ENCODE measurements at places on chromosomes 7 and 10.

- DNase-seq, result no peak
These were observed 11.3 kb downstream of the UNCX start for GRCh38 chr7:1243964-1244416.

- no peak for DNase-seq
These were observed 204.7 kb downstream of the ADRA2A start for GRCh38 chr10:111281516-111281915.

GRCh38 chr10:122492999-122493481 is 31.7 kb downstream of the HTRA1 start:
- no peak for DNase-seq

DNA sequence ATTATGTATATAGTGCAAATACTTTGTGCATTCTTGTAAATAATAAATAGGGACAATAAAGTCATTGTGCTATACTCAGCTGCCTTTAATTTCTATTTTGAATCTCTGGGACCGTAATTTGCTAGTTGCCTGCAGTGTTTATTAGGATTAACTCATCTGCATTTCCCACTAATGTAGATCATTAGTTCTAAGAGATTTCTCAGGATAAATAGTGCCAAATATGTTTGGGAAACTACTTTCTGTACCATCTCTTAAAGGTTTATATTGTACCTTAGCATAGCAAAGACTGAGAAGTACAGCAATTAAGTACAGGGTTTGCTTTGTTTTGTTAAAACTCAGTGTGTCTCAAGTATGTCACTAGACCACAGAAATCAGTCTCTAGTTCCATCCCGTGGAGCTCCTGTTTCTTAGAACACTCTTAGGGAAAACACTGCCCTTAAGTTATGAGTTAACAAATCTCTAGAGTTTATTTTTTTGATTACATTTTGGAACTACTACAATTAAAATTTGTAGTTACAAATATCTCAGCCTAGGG is 26.0 kb downstream of the ADD3 start:
- no peak for DNase-seq

GRCh38 chr10:28072573-28072972 is 73.7 kb upstream of the ODAD2 start:
- no peak for DNase-seq

DNA sequence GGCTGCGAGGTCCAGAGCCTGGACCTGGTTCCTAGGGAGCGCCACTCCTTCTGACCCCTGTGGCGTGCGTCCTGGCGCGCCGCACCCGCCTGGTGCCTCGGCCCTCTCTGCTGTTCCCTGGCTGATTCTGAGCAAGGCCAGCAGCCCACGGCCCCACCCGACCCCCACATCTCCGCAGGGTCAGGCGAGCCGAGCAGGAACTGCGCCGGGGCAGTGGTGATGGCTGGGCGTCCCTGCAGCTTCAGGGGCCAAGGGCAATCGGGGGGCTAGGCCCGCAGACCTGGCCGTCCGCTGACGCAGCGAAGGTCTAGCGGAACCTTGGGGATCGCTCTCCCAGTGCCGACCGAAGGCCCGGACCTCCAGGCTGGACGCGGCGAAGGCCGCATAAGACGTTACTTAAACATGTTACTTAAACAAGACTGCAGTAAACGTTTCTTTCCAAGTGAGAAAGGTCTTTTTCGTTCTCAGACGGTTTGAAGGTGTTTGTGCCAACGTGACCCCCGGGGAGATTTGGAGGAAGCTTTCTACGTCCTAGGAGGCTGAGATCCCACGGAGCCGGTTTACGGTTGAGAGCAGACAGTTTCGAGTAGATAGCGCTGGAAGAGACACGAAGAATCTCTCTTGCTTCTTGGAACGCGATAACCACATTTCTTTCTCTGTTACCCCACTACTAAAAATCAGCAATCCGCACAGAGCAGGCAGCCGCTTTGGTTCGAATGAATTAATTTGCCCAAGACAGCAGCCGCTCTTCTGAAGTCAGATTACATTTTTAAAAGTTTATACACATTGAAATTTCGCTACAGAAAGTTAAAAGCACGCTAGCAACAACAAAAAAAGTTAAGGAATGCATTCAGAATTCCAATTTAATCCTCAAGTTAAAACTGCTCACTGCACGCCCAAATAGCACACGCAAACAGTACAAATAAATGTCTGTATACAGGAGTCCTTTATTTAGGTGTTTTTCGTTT is 4.9 kb upstream of the NKX2-3 start:
- no peak for DNase-seq

- DNase-seq, result no peak
These were observed 340.9 kb upstream of the CHRM2 start for GRCh38 chr7:136527554-136527953.

- DNase-seq, result no peak
These were observed 241.2 kb downstream of the CCDC7 start for GRCh38 chr10:32687116-32687515.

- DNase-seq, result no peak
These were observed 70.2 kb upstream of the ITGA8 start for GRCh38 chr10:15789793-15790525.
